ENCODE measurements at places on chromosomes 6 and 20. TPM values are rescaled to one million over a fixed set of nuclear protein-coding genes. Genes with fewer than 3 reads are reported as not detected.

FABP7 gene
- total RNA-seq = not detected

ZSCAN9 gene
- total RNA-seq = 12.1 TPM

NKX2-2 gene
- not detected for total RNA-seq

LRRC73 gene
- 0.13 TPM for total RNA-seq

HRH3 gene
- total RNA-seq = not detected

FITM2 gene
- 7.9 TPM for total RNA-seq

EDN3 gene
- total RNA-seq = not detected

CNBD2 gene
- 1.8 TPM for total RNA-seq

PCK1 gene
- not detected for total RNA-seq

ZC3H12D gene
- under 0.01 TPM for total RNA-seq

AVP gene
- total RNA-seq = not detected

CEP43 gene
- 11.8 TPM for total RNA-seq

MROH8 gene
- total RNA-seq = 0.13 TPM

SLC22A7 gene
- not detected for total RNA-seq

BEND6 gene
- total RNA-seq = 0.53 TPM

DNA sequence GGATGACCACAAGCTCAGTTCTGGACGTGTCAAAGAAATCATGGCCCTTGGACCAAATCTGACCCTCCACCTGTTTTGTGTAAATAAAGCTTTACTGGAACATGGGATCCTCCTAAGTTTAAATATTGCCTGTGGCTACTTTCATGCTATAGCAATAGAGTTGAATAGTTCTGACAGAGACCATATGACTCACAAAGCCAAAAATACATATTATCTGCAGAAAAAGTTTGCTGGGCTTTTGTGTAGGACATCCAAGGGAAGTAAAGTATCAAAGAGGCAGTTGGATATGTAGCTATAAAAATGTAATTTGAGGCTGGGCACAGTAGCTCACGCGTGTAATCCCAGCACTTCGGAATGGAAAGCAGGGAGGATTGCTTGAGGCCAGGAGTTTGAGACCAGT, 78.9 kb downstream of the TOX2 start:
- DNase-seq = no peak

DNA sequence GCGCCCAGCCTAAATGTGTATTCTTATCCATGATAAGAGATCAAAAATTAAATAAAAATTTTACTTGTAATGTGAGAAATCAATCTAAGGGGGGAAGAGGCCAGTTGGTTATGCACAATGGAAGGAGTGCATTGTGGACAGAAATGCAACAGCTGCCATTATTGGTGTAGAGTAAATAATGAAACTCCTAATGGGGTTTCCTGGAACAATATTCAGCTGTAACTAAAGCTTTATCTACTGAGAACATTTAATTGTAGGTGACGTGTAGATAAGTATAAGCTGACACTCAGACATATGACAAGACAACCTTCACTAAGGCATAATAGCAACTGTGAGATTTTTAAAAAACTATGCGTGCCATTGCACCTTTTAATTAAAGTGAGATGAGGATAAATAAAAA, 71.4 kb downstream of the CEP57L1 start:
- DNase-seq = no peak

- no peak for DNase-seq
Measured at GRCh38 chr6:77324866-77325265, 138.4 kb downstream of the HTR1B start.

GRCh38 chr6:129920103-129920798, 59.1 kb upstream of the TMEM244 start:
- peak; percentile 12 for DNase-seq

DNA sequence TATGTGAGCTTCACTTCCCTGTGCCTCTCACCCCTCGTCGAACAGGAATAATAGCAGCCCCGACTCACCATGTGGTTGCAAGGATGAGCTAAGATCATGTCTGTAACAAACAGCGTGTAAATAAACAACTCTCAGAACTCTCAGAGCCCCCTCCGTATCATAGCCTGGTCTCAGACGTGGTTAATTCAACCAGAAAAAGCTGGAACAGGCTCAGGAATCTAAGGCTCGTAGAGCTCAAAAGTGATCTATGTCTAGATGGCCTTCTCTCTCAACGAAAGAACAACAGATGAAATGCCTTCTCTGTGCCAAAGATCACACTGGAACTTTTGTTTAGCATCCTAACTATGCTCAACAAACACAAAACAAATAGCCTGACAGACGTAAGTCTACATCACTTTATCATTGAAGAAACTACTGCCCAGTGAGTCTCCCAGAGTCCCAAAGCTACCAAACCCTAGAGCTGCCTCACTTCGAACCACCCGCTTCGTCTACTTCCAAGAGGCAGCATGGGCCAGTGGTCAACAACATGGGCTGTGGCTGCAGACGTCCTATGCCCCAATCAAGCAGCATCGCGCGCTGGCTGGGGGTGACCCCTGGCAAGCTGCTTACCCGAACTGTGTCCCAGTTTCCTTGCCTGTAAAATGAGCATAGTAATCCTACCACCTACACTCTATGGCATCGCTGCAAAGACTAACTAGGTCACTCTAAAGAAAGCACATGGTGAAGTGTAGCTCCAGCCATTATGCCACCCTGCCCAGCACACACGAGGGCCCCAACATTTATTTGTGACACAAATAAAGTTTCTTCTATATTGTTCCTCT, 35.1 kb downstream of the NFATC2 start:
- no peak for DNase-seq

GRCh38 chr6:154555073-154555677, 44.7 kb upstream of the CNKSR3 start:
- peak; percentile 96 for DNase-seq

DNA sequence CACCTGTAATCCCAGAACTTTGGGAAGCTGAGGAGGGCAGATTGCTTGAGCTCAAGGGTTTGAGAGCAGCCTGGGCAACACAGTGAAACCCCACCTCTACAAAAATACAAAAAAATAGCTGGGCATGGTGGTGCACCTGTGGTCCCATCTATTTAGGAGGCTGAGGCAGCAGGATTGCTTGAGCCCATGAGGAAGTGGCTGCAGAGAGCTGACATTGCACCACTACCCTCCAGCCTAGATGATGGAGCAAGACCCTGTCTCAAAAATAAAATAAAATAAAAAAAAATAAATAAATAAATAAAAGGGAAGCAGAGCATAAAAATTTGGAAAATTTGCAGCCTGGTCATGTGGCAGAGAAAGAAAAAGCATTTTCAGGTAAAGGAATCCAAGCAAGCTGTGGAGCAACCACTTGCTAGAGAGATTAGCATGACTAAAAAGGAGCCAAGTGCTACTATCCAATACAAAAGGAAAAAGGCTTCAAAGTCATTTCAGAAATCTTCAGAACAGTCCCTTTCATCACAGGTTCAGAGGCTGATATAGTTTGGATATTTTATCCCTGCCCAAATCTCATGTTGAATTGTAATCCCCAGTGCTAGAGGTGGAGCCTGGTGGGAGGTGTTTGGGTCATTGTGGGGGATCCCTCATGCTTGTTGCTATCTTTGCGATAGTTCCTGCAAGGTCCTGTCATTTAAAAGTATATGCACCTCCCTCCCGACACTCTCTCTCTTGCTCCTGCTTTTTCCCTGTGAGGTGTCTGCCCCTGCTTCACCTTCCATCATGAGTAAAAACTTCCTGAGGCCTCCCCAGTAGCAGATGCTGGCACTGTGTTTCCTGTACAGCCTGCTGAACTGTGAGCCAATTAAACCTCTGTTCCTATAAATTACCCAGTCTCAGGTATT, 11.2 kb upstream of the TTK start:
- DNase-seq = no peak

GRCh38 chr20:52655395-52655794, 316.8 kb upstream of the TSHZ2 start:
- DNase-seq = no peak

- peak; percentile 61 for DNase-seq
Measured at GRCh38 chr20:3753098-3753497, 14.5 kb downstream of the ADISSP start.

GRCh38 chr6:52984247-52984646, 10.8 kb downstream of the GSTA4 start:
- DNase-seq = no peak

DNA sequence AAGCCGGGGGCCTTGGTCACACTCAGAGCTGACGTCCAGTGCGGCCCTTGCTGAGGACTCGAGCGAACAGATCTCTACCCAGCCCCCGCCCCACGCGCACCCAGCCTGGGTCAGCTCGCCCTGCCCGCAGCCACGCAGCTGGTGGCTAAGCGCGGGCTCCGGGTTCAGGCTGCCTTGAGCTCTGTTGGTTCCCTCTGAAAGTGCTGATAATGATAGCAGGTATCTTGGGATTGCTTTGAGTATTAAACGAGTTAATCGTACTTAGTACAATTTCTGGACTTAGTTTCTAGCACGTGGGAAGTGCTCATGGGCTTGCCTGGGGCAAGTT, 88.1 kb upstream of the TGM3 start:
- DNase-seq = no peak

DNA sequence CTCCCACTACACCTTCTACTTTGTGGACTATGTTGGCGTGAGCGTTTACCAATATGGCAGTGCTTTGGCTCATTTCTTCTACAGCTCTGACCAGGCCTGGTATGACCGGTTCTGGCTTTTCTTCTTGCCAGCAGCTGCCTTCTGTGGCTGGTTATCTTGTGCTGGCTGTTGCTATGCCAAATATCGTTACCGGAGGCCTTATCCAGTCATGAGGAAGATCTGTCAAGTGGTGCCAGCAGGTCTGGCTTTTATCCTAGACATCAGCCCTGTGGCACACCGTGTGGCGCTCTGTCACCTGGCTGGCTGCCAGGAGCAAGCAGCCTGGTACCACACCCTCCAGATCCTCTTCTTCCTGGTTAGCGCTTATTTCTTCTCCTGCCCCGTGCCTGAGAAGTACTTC, 16.5 kb upstream of the EFHC1 start:
- no peak for DNase-seq

DNA sequence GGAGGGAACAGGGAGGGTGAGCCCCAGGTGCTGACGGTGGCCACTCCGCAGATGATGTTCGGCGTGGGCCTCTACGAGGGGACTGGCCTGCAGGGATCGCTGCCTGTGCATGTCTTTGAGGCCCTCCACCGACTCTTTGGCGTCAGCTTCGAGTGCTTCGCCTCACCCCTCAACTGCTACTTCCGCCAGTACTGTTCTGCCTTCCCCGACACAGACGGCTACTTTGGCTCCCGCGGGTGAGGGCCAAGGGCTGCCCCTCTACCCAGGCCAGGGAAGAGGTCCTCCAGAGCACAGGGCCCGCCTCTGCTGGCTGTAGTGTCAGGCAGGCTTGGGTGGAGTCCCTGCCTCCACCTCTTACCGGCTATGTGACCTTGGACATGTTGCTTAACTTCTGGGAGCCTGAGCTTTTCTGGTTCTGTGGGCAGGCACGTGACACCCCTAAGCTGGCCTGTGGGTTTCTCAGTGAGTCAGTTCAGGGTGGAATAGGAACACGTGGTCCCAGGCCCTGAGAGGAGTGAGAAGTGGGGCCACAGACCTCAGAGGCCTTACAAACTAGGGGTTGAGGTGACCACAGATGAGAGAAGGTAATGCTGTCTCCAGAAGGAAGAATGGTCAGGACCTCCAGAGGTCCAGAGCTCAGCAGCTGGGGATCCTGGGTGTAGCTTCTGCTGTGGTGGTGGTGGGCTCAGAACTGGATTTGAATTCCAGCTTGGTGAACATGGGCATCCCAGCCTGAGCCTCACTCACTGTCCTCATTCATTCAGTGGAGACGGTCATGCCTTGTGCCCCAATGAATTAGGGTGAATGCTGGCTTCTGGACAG, 11.9 kb downstream of the PCIF1 start:
- peak; percentile 32 for DNase-seq

- DNase-seq = peak; percentile 67
Measured at GRCh38 chr6:34656378-34657036, 40.1 kb downstream of the ILRUN start.

GRCh38 chr6:5904532-5904931, 102.2 kb downstream of the NRN1 start:
- no peak for DNase-seq

- no peak for DNase-seq
Measured at GRCh38 chr20:62734881-62735280, 26.2 kb downstream of the NTSR1 start.

- peak; percentile 75 for DNase-seq
Measured at GRCh38 chr6:79377047-79377446, 142.6 kb upstream of the HMGN3 start.

- DNase-seq = no peak
Measured at GRCh38 chr6:108608453-108609275, 47.9 kb downstream of the FOXO3 start.

GRCh38 chr6:111600154-111600553, 5.5 kb downstream of the TRAF3IP2 start:
- peak; percentile 86 for DNase-seq

GRCh38 chr6:166119116-166119911, 48.3 kb downstream of the TBXT start:
- no peak for DNase-seq

GRCh38 chr6:16184129-16184528, 54.3 kb upstream of the GMPR start:
- peak; percentile 57 for DNase-seq

- peak; percentile 80 for DNase-seq
Measured at GRCh38 chr6:3848380-3848779, 793 bp upstream of the FAM50B start.

GRCh38 chr20:37366743-37367142, 20.8 kb downstream of the SRC start:
- DNase-seq = no peak

- no peak for DNase-seq
Measured at GRCh38 chr20:22508426-22508825, 75.9 kb downstream of the FOXA2 start.

DNA sequence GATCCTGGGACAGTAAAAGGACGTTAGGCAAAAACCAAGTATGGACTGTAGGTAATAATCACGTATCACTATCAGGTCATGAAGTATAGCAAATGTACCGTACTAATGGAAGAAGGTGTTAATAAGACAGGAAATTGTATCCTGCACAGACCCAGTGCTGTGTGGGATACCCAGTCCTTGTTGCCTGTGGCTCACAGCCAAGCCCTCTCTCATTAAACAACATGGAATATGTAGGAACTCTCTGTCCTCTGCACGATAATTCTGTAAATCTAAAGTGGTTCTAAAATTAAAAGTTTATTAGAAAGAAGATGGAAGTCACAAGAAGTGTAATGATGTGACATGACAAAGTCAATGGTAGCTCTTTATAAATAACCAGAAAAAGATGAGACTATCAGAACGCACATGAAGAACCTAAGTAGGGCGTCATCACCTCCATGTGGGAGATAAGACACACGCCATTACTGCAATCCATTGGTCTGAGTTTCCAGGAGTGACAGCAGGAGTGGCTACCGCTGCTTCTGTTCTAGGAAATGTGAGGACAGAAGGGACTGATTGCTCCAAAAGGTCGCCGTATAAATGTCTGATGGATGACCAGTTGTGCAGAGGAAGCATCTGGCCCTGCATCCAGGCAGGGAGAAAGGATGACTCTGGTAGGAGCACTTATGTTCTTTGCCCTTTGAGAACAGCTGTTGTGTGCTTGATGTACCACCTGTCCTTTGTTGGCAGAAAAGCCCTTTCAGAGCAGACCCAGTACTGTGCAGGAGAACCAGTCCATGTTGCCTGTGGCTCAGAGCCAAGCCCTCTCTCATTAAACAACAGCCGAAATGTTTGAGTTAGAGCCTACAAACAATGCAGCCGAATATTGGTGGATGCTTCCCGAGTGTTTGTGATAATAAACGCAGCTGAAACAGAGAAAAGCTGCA, 125.6 kb downstream of the FIG4 start:
- DNase-seq = no peak

Data from bronchial epithelial cell (primary cell).